NCI-H187 treated with DMSO at 0.1 percent for 48 hours (cell line): ENCODE measurements at places on chromosomes 5 and 9.

GRCh38 chr5:97986069-97986468 lies 787.4 kb upstream of the RGMB start:
- no peak for DNase-seq

GRCh38 chr5:33612386-33612785 lies 171.6 kb downstream of the TARS1 start:
- no peak for DNase-seq

GRCh38 chr9:131669269-131670157 lies 70.4 kb downstream of the RAPGEF1 start:
- DNase-seq, result no peak

DNA sequence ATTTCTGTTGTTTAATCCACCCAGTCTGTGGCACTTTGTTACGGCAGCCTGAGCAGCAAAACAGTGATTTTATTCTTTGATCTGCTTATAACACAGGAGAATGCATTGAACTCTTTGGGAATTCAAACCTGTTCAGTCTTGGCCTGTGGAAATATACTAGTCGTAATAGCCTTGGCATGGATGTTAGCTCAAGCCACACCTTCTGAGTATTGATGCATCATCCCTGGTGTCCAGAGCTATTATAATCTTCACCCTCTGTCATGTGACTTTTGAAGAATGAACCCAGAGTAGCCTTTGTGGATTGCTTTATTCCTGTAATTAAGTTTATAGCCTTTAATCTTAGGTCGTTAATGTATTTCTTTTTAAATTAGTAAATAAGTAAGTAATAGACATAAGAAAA lies 50.8 kb upstream of the TEX48 start:
- no peak for DNase-seq

GRCh38 chr5:102807878-102808502 lies 52.9 kb downstream of the PAM start:
- DNase-seq, result no peak

GRCh38 chr9:115359017-115359780 lies 241.2 kb upstream of the TNC start:
- no peak for DNase-seq

GRCh38 chr9:127203681-127204327 lies 60.8 kb upstream of the GARNL3 start:
- no peak for DNase-seq

GRCh38 chr5:14118551-14119320 lies 24.4 kb upstream of the TRIO start:
- no peak for DNase-seq

DNA sequence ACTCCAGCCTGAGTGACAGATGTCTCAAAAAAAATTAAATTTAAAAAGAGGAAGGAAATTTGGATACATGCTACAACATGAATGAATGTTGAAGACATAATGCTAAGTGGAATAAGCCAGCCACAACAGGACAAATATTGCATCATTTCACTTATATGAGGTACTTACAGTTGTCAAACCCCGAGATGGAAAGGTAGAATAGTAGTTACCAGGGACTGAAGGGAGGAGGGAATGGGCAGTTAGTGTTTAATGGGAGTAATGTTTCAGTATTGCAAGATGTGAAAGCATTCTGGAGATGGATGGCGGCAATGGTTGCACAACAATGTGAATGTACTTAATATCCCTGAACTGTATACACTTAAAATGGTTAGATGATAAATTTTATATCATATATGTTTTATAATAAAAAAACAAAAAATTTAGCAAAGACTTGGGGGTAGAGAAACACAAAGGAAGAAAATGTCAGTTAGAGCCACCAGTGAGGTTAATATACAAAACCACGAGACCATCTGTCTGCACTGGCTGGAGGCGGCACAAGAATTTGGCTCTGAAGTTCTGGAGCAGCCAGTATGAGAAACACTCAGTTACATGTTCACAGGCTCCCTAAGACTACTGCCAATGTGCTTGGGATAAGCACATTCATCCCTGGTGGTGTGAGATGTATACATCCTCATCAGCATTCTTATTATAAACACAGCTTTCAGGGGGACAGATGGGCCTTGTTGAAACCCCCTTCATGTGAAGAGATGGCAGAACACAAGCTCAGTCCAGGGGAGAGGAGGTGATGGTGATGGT lies 37.0 kb upstream of the RPS23 start:
- no peak for DNase-seq

DNA sequence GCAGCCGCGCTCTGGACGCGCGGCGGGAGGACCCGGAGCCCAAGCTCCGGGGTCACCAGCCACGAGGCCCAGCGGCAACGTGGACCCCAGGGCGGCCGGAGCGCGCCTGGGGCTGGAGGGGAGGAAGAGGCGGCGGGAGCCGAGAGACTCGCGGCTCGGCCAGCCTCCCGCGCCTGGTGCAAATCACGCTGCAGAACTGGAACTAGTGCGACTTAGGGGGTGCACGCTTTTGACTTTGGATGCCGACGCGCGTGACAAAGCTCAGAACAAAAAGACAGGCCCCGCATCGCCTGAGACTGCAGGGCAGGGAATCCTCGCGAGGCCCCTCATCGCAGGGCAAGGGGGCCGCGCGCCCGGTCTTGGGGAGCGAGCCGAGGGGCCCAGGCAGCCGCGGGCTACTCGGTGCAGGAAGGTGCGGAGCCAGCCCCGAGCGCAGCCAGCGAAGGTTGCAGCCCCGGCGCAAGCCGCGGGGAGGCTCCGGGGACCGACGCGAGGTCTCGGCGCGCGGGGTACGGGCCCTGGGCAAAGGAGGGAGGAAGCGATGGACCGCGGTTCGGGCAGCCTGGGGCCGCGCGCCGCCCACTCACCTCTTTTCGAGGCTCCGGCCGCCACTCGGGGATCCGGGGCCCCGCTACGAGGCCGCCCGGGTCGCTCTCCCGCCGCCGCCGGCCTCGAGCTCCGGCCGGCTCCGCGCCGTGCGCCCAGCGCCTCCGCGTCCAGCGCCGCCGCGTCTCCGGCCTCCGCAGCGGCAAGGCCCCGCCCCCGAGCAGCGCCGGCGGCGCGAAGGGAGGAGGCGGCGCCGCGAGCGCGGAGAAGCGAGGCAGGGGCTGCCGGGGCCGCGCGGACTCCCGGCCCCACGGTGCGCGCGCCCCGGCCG lies at the start of gene GOLM1:
TSS of gene GOLM1 (minus strand) at position 735 of the 877 bp plus-strand sequence. CDS start 20,238 bp downstream, outside the sequence.
- DNase-seq, result no peak

DNA sequence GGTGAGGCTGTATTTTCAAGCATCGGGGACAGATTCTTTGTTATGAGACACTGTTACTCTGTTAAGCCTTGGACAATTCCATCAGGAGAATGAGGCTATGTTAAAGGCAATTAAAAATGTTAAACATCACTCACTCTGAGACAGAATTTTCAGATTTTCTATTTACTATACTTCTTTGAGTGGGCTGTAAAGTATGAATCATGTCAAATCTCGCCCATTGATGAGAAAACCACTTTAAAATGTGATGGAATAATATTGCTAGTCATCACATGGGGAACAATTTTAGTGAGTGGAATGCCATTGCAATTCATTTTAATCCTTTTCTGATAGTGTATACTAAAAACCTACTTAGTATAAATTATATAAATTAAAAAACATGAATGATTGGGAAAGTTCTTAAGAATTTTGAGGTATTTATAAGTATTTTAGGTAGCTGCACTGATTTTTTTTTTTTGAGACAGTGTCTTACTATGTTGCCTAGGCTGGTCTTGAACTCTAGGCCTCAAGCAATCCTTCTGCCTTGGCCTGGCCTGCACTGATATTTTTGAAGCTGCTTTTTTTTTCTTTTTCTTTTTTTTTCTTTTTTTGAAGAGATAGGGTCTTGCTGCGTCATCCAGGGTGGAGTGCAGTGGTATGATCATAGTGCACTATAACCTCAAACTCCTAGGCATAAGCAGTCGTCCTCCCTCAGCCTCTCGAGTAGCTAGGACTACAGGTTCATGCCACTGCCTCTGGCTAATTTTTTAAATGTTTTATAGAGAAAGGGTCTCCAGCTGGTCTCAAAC lies 73.2 kb downstream of the KIAA1958 start:
- no peak for DNase-seq

GRCh38 chr5:144187699-144188294 lies 17.1 kb downstream of the KCTD16 start:
- no peak for DNase-seq

DNA sequence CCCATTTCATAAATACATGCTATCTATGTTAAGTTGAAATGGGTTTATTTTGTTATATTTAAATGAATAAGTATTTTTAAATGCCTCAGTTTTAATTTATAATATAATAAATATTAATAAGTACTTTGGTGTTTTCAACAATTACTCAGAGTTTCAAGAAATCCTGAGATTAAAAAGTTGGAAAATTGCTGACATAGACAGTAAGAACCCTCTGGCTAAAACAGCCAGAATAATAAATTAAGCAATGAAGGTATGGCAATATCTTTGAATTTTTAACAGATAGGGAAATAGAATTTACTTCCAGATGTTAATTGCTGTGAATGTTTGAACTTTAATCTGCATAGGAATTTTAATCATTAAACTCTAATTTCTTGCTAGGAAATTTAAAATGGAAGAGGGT lies 83.6 kb downstream of the ZNF622 start:
- no peak for DNase-seq

DNA sequence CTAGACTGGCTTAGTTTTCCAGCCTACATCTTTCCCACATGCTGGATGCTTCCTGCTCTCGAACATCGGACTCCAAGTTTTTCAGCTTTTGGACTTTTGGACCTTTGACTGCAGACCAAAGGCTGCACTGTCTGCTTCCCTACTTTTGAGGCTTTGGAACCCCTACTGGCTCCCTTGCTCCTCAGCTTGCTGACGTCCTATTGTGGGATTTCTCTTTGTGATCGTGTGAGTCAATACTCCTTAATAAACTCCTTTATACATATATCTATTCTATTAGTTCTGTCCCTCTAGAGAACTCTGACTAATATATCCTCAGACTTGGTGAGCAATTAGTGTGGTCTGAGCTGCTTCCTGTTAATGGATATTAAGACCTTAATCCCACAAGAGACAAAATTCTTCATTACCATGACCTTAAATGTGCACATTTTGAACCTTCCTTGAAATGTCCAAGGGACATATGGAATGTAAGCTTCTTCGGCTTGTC lies 752.9 kb downstream of the CDH18 start:
- DNase-seq, result no peak

GRCh38 chr5:93874491-93874890 lies 133.1 kb upstream of the POU5F2 start:
- no peak for DNase-seq

- DNase-seq, result no peak
Observed at GRCh38 chr5:16135003-16135402, 44.6 kb downstream of the MARCHF11 start.

DNA sequence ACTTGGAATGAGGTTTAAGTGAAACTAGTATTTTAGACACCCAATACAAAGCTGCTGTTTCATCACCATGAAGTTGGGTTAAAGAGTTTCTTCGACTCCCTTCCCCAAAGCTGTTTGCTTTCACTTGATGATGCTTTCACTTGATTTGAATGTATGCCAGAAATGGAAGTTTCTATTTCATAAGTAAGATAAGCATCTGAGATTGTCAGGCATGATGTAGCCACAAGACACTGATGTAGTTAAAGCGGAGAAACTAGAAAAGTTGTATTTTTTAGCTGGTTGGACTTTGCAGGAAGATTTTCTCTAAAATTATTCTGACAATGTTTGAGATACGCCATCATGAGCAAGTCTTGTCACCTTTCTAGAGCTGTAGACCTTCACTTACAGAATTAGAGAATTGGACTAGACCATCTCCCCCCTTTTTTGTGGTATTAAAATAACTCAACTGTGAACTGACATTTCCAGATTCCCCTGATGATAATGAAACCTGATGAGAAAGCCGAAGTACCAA lies 20.0 kb downstream of the MOCS2 start:
- DNase-seq, result no peak

DNA sequence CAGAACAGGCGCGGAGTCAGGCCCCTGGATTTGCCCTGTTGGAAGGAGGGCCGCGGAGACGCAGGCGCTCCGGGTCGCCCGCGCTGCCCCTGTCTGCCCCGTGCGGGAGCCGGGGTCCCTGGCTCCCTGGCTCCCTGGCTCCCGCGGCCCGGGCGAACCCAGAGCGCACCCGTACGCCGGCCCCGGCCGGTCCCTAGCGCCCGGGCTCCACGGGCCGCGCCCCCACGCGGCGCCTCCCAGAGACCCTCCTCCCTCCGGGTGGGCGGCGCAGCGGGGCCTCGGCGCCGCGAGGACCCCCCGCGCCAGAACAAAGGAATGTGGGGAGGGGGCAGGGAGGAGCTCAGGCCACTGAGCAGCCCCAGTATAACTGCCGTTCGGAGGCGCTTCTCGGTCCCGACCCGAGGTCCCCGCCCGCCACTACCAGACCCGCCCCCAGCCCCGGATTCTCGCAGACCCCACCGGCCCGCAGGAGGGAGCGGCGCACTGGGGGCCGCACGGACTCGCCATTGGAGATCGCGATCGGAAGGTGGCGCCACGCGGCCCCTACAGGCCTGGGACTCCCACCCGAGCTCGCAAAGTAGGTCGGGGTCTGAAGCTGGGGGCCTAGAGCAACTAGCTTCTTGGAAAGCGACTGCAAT lies 2.4 kb downstream of the NFIL3 start:
- DNase-seq, result no peak

GRCh38 chr9:130263601-130264413 lies 1.8 kb upstream of the HMCN2 start:
- no peak for DNase-seq

DNA sequence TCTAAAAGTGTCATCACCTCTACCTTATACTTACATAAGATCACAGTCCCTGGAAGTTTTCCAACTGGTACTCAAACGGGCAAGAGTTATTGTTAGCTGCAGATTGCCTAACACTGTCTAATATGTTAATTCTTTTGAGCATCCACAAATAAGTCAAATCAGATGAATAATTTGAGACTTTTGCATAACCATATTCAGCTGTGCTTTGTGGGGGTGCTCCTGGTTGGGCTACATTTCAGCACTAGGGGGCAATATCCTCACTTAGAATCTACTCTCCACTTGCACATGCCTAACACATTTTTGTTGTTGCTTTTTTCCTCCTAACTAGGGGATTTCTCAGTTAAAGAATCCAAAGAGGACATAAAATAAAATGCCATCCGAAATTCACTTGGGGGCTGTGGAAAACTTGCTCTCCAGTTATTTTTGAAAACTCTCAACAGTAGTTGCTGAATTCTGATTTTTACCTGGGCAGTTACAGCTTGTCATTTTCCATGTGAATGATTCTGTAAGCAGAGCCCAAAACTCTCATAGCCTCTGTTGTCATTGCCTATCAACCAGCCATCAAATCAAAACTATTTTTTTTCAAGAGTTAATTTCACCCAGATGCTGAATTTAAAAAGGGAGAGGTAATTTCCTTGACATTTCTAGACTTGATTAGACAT lies 71.5 kb downstream of the TRIM36 start:
- DNase-seq, result no peak

DNA sequence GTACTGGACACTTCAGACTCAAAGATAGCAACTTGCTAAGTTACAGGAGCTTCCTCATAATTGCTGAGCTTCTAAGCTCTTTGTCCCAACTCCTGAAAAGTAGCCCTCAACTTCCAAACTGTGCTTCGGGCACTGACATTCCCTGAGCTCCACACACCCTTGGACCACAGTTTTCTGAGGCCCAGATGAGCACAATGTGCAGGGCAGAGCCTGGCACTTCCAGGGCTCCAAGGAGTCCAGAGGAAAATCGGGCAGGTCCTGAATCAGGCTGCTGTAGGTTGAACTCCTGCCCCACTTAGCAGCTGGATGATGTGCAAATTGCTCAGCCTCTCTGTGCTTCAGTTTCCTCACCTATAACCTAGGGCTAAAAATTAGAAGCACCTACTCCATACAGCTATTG lies 54.6 kb upstream of the KCNIP1 start:
- no peak for DNase-seq

GRCh38 chr5:168117469-168117868 lies 174.0 kb upstream of the WWC1 start:
- no peak for DNase-seq
